ENCODE measurements at places on chromosomes 6 and 20.

DNA sequence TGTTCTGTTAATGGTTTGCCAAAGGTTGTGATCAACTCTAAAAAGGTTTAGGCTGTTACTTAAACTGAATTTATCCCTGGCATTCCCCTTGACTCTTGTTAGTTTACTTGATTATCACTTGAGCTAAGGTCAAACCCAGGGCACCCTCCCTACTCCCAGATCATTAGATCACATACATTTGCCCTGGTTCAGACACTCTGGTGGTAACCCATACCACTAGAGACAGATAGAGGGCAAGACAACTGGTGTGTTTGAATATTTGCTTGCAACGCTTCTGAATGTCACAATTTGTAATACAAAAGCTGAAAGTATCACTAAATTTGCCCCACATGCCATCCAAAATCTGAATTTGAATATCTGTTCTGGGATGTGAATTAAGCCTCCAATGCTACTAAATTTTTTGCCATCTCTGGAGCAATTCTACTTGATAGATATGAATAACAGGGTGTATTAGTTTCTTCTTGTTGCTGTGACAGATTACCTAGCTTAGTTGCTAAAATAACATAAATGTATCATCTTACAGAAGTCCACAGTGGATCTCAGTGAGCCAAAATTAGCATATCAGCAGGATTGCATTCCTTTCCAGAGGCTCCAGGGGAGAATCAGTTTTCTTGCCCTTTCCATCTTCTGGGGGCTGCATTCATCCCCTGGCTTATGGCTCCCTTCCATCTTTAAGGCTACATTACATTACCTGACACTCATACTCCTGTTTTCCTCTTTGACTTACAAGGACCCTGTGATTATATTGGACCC lies 45.4 kb downstream of the FIG4 start:
- no peak for DNase-seq

- DNase-seq = no peak
Observed at GRCh38 chr6:16592223-16592911, 168.9 kb downstream of the ATXN1 start.

DNA sequence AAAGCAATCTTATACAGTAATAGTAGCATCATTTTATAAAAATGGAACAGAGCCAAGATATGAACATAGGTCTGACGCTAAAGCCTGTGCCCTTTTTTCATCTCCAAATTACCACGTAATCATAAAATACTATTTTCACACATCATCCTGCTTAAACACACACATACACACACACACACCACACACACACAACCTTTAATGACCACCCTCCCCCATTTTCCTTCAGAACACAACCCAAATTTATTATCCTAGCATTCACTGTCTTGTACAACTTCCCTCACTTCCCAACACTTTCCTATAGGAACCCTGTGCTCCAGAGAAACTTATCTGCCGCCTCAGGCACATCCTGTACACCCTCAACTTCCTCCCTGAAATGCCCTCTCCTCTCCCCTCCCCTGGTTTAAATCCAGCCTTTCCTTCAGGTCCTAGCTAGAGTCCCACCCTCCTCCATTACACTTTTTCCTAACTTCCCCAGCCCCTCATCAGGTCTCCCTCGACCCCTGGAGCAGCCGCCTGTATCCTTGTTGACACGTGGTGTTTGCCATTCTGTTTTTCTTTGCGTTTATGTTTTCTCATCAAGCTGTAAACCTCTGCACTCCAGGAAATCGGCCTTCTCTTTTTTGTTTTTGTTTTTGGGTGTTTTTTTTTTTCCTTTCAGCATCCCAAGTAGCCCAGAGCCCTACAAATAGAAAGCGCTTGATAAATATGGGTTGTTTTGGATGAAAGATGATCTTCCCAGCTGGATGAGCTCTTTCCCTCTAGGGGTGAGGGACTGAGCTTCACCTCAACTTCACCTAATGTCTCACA lies 968 bp upstream of the MMP24 start:
- no peak for DNase-seq

DNA sequence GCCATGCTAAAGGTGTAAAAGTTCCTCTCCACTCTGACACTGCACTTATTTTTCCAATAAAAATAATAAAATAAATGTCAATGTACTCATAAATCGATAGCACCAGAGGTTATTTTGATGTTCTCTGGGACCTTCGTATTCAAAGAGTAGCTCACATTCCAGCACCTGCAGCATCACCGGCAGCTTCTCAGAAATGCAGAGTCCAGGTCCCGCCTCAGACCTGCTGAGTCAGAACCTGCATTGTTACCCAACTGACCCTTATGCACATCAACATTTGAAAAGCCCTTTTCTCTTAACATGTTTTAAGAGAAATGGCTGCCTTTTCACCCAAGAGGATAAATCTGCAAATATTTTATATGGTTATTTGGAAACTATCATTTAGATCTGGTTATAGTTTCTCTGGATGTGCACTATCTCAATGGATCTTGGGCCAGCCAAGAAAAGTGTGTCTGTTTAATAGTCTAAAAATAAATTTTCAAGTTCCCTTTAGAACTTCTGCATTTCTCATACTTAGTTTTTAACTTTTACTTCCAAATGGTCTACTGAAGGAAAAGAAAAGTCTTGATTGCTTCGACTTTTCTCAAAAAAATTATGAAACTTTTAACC lies 216.2 kb upstream of the PRDM1 start:
- DNase-seq = no peak

- DNase-seq = no peak
Observed at GRCh38 chr6:47132724-47133123, 90.6 kb upstream of the ADGRF1 start.

DNA sequence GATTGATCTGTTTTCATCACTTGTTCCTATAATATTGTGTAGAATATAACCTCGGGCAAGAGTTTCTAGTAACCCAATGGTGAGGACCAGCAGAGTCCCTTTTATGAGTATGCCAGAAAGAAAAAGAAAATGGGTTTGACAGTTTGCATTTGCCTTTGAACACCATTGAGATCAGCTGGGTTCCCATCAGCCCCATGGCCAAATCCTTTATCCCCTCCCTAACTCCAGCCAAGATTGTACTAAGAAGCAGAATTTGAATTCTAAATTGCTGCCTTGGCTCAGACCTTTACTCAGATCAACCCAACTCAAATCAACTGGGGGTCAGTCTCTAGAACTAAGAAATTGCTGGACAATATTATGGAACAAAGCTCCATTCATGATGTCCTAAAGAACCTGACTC lies 187.4 kb downstream of the TBC1D7 start:
- no peak for DNase-seq

DNA sequence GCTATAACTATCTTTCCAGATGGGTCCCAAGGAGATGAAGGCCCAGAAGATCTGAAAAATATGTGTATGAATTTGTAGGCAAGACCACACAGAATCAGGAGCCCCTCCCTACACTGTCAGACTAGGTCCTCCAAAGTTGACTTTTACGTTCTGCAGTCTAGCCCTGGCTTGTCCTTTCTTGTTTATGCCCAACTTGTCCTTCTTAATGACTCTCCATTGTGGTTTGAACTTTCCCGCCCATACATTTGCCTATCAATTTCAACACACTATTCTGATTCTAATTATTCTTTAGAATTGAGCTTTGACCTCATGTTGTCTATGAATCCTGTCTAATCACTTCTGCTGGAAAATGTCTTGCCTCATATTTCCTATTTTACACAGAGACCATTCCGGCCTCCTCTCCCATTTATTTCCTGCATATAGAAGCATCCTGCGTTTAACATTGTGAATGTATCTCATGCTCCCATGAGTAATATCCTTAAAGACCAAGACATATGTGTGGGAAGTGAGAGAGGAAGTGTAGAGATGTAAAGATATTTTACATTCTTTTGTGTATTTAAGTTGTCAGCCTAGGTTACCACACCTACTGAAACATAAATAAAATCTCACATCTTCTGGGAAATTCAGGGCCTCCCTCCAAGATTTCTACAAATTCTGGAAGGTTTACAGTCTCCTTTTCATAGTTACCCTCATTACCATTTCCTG lies 348.3 kb downstream of the BCKDHB start:
- no peak for DNase-seq

DNA sequence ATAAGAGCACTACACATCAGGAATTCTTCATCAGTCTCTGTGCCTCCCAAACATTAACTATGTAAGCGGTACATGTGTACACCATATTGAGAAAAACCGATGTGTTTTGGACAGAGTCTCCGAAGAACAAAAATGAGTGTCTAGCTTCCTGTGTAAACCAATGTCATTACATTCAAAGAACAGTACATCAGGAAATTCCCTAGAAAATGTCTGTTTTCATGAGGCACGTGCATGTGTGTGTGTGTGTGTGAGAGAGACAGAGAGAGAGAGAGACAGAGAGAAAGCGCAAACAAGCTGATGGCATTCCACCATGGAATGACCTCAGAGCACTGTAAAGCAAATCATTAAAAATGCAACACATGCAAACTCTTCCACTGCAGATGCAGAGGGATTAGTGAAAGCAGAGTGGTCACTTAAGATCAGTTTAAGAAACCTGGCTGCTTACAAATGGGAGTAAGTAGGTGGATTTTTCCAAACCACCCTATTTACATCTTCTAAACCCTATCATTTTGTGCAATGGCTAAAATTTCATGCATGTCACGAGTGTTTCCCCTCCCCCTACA lies 133.9 kb downstream of the HIVEP2 start:
- DNase-seq = no peak

DNA sequence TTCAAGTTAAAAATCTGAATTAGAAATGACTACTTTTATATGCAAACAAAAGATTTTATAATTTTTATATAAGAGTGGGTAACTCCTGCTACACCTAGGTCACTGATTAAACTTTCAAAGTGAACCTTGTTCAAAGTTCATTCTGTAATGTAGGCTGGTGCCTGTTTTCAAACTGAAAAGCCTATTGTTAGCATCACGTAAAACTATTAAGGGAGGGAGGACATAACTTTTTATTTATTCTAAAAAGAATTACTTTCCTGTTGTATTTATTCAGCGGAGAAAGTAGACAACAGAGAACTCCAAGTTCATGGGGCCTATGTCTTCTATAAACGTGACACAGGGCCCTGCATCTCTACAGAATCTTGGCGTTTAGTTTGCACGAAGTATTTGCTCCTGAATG lies 27.4 kb downstream of the FERMT1 start:
- DNase-seq = no peak

DNA sequence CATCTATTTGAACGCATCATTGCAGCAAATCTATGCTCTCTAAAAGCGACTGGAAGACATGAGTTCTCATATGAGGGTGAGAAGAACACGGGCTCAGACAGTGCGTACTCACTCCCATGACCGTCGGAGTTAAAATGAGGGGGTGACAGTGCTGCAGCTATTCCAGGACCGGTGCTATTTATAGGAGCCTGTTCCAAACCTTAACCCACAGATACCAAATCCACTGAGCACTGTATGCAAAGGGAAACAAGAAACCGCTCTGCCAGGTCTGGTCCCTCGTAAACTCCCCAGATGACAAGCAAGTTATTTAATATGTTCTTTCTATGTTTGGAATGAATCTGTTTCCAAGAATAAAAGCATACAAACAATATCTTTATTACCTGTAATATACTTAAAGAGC lies 22.9 kb downstream of the PPP1R3G start:
- no peak for DNase-seq

DNA sequence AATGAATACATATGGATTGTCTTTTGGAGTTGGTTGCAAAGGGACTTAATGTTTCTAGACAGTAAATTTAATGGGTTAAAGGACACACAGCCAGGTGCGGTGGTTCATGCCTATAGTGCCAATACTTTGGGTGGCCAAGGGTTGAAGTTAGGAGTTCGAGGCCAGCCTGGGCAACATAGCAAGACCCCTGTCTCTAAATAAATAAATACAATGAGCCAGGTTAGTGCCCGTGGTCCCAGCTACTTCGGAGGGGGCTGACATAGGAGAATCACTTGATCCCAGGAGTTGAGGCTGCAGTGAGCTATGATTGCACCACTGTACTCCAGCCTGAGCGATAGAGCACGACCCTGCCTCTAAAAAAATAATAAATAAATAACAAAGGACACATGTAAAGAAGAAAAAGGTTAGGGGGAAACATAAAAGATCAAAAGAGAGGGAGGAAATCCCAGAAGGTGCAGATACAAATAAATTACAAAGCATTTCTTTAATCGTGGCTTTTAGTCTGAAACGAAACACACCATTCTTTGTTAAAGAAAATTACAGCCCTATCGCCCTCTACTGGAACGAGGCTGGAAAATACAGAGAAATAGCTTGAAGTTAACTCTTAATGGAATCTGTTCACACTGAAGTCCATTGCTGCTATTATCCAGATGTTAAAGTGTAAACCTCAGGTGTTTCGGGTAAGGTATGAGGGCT lies 42.6 kb upstream of the SCML4 start:
- DNase-seq = no peak

- no peak for DNase-seq
Observed at GRCh38 chr6:148935705-148936435, 189.0 kb downstream of the UST start.

DNA sequence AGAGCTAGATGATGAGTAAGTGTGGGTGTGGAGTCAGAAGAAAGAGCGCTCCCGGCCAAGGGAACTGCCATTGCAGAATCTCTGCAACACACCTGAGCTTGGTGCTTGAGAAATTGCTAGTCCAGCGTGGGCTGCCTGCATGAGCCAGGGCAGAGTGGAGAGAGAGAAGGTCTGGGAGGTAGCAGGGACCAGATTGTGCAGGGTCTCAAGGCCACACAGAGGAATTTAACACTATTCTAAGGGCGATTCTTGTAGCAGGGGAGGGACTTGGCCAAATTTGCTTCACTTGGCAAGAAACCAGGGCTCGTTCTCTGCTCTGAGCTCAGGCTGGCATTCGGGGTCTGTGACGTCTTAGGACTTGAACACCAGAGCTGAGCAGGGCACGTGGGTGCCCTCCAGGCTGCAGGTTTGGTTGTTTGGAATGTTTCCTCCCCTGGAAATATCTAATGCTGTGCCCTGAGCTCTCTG lies 53.5 kb downstream of the BCAS4 start:
- DNase-seq = no peak

- no peak for DNase-seq
Observed at GRCh38 chr6:111583986-111584385, 21.7 kb downstream of the TRAF3IP2 start.

DNA sequence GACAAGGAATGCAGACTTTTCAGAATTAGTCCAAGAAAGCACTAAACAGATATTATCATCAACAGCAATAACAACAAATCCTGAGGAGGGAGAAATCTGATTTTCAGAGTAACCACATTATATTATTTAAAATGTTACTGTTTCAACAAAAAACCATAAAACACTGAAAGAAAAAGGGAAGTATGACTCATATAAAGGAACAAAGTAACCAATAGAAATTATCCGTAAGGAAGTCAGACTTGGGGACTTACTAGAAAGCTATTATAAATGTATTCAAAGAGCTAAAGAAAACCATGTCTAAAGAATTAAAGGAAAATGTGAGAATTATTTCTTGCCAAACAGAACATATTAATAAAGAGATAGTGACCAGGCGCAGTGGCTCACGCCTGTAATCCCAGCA lies 98.1 kb downstream of the MYLK4 start:
- DNase-seq = no peak

- DNase-seq = no peak
Observed at GRCh38 chr6:77332915-77333623, 130.2 kb downstream of the HTR1B start.

DNA sequence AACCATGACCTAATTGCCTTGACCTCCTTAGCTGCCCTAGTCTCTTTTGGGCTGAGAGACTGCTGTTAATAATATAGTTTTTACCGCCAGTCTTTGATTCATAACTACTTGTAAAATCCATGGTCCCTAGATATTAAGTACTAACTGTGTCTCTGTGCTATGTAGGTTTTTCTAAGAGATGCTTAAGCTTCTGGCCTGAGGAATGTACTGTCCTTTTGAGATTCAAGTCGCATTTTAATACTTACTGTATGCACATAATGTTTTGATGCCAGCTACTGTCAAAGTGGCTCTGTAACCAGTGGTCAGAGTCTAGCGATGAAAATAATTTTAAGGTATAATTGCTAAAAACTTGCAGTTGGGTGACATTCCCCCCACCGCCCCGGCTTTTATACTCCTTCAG lies 2.1 kb downstream of the AKAP12 start:
- DNase-seq = no peak
